ENCODE measurements at places on chromosomes 13 and 19.
A peak's percentile ranks its signal among the peaks of the same experiment; 100 is the strongest.

DNA sequence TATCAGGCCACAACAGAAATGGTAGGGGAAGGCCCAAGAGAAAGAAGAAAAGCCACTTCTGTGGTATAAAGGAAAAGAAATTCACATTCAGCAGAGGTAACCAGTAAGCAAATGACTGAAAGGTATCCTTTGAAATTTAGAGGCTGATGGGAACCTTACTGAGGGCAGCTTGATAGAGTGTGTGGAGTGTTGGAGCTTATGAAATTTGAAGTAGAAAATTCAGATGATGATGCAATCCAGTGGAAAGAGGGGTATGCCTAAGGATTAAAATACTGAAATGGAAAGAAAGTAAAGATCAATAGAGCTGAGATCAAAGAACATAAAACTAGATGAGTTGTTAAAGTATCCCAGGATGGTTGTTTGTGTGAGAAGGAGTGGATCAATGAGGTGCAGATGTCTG lies 42.8 kb upstream of the RFXAP start:
- DNase-seq, result no peak

DNA sequence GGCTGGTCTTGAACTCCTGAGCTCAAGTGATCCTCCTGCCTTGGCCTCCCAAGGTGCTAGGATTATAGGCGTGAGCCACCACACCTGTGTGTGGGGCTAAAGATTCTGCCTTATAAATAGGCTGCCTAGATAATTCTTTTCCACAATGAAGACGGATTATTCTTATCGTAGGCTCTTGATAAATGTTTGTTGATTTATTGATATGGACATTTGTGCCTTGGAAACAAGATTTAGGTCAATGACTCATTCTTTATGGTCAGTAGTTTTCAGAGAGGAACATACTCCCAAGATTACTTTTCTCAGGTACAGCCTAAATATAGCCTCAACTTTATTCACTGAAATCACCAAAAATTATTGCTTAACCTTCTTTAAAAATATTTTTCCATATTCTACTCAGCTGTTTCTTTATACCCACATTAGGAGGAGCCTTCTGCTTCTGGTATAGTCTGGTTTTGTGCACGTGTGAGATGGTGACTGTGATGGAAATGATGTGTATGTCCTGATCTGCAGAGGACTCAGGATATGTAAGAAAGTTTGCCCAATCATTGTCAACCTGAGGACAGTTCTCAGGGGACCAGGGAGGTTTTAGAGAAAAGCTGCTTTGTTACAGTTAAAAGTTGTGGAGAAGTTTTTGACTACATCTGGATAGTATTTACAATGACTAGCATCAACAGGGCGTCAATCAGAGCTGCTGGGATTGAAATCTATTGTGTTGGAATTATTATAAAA lies 208.9 kb downstream of the DNAJC15 start:
- DNase-seq, result no peak

- DNase-seq, result no peak
These were observed 33.6 kb downstream of the NALCN start for GRCh38 chr13:101382701-101383100.

- peak; percentile 58 for DNase-seq
These were observed 7.8 kb upstream of the SERTAD1 start for GRCh38 chr19:40433391-40434216.

- no peak for DNase-seq
These were observed 22.4 kb downstream of the ZNF536 start for GRCh38 chr19:30394481-30395151.

DNA sequence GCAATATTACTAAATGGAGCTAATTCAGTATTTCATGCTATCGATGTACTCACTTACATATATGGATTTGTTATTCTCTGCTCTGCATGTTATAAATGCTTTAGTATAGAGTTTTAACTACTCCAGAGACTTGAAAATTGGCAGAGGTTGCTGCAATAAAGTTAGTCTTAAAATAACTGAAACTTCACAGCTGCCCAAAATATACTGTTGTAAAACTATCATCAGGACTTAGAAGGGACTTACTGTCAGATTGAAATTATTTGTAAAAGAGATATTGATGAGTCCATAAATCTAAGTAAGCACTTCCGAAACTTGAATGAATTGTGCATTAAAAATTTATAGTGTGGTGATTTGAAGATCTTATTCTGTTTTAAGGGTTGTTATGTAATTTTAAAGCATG lies 1178.2 kb upstream of the PCDH20 start:
- no peak for DNase-seq
